Esophagus squamous epithelium (tissue), 5 donors: ENCODE measurements at places on chromosomes 16 and 17.

GRCh38 chr17:14748036-14748710, 447.3 kb downstream of the HS3ST3B1 start:
- no peak for DNase-seq

DNA sequence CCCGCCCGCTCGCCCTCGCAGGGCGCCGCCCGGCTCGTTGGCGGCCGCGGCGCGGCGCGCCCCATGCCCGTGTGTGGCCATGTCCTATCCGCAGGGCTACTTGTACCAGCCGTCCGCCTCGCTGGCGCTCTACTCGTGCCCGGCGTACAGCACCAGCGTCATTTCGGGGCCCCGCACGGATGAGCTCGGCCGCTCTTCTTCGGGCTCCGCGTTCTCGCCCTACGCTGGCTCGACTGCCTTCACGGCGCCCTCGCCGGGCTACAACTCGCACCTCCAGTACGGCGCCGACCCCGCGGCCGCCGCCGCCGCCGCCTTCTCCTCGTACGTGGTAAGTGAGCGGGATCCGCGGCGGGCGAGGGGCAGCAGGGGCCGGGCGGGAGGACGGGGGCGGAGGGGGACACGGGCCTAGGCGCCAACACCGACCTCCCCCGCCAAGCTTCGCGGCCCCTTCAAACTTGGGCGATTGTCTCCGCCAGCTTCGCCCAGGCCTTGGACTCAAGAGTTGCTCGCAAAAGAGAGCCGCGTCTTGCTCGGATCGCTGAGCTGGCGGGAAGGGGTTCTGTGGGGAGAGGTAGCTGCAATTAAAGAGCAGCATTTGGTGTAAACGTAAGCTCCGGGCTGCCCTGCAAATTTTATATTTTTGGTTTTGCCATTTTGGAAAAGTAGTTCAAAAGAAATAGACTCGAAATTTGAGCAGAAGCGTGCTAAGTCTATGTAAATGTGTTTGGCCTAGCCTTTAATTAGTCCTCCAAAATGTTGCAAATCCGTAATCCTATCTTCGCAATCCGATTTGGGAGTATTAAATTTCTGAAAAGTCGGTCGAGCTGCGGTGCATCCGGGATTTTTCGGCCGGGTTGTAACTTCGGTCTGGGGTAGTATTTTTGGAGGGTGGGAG, 702 bp downstream of the IRX5 start:
- no peak for DNase-seq

GRCh38 chr17:33366960-33367359, 73.9 kb upstream of the ASIC2 start:
- DNase-seq, result no peak

DNA sequence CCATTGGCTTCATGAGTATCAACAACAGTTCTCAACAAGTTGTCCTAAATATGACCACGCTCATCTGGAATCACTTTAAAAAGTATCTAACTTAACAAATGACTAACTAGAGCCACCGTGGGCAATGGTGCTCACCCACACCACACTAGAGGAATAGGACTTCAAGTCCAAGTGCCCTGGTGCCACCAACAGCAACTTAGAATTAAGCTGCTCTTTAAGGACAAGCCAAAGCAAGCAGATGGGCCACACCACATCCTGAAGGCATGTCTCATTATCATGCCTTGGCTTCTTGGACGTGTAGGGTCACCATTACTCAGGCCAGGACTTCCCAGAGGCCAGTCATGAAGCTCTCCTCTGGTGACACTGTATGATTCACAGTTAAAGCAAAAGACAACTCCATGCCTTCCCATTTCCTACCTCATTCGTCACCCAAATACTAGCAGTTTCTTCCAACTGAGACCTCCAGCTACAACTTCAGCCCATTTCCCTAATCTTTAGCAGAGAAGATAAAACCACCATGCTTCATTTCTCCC, 9.4 kb upstream of the SLC6A4 start:
- no peak for DNase-seq

DNA sequence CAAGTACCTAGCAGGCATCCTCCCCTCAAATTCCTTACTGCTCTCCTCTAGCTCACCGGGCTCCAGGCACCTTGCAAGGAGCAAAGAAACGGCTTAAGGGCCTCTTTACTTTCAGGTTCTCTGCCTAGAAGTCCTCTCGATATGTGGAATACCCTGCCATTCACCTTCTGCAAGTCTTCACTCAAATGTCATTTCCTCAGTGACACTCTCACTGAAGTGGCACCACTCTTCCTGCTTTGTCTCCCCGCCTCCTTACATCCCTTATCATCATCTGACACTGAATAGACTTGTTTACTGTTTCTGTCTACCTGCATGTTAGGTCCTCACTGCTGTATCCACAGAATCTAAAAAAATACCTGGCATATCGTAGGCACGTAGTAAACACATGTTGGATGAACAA, 947 bp downstream of the SLC7A6OS start:
- no peak for DNase-seq

DNA sequence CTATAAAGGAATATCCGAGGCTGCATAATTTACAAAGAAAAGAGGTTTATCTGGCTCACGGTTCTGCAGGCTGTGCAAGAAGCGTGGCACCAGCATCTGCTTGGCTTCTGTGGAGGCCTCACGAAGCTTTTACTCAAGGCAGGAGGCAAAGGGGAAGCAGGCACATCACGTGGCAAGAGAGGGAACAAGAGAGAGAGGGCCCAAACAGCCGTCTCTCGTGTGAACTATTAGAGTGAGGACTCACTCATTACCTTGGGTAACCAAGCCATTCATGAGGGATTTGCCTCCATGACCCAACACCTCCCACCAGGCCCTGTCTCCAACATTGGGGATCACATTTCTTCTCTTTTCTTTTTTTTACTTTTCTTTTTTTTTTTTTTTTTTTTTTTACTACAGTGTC, 7.5 kb upstream of the ALKBH5 start:
- no peak for DNase-seq
